ENCODE measurements at places on chromosomes 3 and 15.

DNA sequence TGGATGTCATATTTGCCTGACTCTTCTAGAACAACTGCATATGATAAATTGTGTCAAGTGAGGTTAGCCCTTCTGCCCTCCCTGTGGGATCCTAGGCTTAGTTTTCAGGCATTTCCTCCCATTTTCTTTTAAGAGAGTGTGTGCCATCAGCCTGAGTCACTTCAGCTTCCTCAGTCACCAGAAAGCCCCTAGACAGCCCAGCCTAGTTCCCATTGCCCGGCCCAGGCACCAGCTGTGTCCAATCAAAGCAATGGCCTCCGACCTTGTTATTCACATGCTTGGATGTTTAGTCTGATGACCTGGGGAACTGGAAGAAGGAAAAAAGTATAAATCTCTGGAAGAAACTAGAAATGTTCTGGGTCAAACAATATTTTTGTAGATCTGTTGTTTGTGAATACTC lies 221.9 kb upstream of the LRIG1 start:
- no peak for DNase-seq

GRCh38 chr3:46926871-46927717 lies 49.5 kb downstream of the CCDC12 start:
- no peak for DNase-seq

DNA sequence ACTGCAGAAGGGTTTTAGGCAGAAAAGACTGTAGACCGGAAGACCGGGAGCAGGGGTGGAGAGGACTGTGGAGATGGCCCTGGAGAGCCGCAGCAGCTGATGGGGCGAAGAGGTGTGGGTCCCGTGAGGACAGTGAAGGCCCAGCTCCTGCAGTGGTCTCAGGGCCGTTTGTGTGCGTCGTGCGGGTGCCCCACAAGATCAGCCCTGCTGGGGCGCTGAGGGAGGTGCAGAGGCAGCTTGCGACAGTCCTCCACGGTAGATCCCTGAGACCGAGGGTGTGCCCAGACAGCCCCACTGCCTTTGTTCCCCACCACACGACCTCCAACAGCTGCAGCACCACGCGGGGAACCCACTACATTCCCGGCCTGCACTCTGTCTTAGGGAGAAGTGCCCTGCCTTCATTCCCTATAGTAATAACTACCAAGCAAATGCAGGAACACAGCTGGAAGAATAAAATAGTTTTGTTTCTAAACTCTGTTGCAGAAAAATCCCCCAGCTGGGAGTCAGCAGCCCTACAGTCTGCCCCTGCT lies 19.0 kb upstream of the CRABP1 start:
- DNase-seq: no peak

DNA sequence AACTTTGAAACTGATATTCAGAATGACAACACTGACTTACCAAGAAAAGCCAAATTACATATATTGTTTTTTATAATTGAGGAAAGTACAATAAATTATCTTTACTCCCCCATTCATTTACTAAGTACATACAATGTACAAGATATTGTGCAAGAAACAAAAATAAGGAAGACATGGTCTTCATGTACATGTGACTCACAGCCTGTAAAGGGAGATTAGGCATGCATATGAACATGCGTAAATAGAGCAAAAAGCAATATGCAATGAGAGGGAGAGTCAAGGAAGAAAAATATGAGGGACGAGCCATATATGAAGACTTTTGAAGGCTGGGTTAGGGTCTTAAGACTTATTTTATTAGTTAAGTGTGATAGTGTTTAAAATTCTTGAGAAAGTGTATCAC lies 258.4 kb downstream of the GBE1 start:
- no peak for DNase-seq

- DNase-seq: peak; percentile 80
Measured at GRCh38 chr15:78108300-78109084, 16.1 kb downstream of the SH2D7 start.

GRCh38 chr3:9207116-9207763 lies 42.2 kb downstream of the SRGAP3 start:
- no peak for DNase-seq

GRCh38 chr15:77904436-77904821 lies 173.1 kb downstream of the TBC1D2B start:
- DNase-seq: no peak

- DNase-seq: no peak
Measured at GRCh38 chr15:66877477-66878271, 175.6 kb downstream of the SMAD6 start.

GRCh38 chr15:80645494-80646065 lies 49.5 kb upstream of the ABHD17C start:
- no peak for DNase-seq

- no peak for DNase-seq
Measured at GRCh38 chr3:10367506-10367905, 46.6 kb upstream of the SEC13 start.

DNA sequence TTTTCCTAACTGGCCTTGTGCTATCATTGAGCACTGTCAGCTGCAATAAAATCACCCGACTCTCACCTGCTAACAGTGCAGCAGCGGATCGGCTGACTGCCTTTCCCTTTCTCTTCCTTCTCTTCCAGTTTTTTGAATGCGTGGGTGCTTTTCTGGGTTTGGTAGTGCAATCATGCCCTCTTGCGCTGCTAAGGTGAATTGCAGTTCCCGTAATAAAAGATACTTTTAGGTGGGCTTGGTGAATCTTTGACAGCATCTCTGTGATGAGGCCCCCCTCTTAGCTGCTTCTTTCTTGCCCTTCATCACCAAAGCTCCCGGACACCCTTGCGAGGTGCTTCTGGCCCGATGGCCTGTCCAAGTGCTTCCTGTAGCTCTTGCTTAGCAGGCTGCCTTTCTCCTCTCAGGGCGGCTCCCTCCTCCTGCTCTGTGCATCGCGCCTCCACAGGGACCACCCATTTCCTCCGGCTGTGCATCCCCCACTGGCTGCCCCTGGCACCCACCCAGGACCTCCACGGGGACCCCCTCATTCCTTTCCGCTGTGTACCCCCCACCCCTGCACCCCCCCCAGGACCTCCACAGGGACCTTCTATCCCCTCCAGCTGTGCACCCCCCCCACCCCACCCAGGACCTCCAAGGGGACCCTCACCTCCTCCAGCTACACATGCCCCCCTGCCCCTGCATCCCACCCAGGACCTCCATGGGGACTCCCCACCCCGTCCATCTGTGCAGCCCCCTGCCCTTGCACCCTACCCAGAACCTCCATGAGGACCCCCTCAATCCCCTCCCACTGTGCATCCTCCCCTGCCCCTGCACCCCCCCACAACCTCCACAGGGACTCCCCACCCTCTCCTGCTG lies 50.8 kb upstream of the RPL32 start:
- DNase-seq: peak; percentile 15

DNA sequence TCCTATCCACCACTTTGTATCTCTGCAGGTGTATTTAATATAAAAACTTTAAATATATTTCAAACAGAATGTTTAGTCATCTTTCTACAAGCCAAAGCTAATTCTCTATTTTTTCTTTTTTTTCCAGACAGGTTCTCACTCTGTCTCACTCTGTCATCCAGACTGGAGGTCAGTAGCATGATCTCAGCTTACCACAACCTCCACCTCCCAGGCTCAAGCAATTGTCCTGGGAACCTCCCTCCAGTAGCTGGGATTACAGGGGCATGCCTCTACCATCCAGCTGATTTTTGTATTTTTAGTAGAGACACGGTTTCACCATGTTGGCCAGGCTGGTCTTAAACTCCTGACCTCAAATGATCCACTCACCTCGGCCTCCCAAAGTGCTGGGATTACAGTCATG lies 202.6 kb downstream of the VGLL3 start:
- DNase-seq: no peak

DNA sequence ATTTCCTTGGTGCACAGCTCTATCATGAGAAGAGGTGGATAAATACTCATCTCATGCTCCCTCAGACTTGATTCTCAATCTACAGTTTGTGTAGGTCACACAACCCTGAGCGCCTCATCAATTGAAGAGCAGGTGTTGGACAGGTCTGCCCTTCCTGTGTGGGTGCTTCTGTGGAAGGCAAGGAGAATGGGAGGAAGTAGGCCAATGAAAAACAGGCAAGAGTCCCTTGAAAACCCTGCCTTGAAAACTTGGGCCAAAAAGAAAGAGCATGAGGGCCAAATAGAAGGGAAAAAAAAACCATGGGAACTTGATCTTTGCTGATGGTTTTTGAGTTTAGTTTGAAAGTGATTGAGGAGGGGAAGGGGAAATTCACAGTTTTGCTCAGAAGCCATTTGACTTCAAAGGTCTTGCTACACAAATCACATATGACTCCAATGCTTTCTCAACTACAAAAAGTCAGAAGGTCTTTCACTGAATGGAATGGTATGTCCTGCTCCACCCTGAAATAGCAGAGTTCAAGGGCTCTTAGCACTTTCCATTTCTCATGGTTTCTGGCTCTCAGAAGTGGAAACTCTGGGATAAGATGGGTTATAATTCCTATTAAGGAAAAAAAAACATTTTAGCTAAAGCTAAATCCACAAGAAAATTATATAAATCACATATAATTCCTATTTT lies 37.2 kb upstream of the TM4SF1 start:
- no peak for DNase-seq

- DNase-seq: no peak
Measured at GRCh38 chr3:127851899-127852298, 29.6 kb upstream of the MGLL start.

DNA sequence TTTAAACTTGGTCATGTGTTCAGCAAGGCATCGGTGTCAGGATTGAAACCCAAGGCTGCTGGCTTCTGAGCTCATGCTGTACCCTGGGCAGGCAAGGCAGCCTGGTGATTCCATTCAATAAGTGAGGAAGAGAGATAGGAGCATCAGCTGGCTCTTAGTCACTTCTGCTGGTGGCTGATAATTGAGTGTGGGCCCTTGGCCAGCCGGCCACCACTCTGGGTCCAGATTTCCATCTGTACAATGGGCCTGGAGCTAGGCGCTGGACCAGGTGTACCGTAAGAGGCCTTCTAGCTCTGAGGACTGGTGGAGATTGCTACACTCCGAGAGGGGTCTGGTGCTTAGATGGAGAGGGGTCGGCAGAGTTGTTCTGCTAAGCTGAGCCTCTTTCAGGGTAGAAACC lies 4.3 kb downstream of the CD276 start:
- no peak for DNase-seq

- no peak for DNase-seq
Measured at GRCh38 chr15:51094606-51095569, at the start of gene TNFAIP8L3. TSS of gene TNFAIP8L3 (minus strand) at chr15:51094906. CDS start at chr15:51094595, 311 bp downstream.

DNA sequence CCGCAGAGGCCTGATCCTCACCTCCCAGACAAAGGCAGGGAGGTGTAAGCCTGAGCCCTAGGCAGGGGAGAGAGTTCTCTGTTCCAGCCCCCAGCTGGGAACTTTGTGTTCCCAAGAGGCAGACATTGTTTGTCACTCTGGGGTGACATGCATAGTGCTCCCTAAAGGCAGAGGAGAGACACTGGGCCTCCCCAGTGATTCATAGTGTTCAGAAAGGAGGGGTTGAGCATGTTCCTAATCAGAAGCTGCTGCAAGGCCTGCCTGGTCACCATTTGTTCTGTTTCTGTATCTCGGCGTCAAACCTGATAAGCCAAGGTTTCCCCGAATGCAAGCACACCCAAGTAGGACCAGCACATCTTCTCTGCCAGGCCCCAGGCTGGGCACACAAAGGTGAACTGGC lies 24.0 kb upstream of the SLC6A6 start:
- DNase-seq: no peak

DNA sequence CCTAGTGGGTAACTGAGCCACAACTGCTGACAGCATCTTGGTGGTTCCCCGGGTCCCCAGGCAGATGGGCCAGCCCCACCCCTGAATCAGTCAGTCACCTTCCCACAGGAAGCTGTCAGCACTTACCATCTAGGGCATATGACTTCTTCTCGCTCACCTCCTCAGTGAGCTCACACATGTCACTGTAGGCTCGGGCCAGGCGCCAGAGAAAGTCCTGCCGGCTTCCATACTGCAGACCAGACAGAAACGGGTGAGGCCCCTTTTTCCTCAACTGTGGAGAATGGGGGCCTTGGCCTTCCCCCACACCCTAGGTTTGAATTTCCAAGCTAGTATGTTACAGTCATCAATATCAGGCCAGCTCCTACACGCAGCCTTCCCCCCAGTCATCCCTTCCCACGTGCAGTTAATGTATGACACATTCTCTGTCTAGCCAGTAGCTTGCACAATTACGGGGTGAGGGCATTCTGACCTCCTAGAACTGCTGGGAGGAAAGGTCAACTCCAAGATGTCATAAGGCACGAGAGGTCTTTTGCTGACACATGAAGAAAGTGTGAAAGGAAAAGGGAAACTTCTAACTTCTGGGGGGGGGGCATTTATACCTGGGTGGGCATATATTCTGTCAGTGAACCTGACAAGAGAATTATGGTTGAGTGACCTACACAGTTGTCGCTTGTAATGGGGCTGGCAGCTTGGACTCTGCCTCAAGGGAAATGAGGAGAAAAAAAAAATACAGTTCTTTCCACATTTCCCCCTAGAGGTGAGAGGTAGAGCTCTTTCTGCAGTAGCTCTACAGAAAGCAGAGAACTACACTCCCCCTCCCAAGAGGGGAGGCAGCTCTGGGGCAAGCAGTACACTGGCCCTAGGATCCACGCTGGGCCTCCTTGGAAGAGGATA lies 10.9 kb downstream of the RMDN3 start:
- DNase-seq: no peak

GRCh38 chr3:146134348-146135117 lies 26.5 kb downstream of the PLOD2 start:
- DNase-seq: no peak

DNA sequence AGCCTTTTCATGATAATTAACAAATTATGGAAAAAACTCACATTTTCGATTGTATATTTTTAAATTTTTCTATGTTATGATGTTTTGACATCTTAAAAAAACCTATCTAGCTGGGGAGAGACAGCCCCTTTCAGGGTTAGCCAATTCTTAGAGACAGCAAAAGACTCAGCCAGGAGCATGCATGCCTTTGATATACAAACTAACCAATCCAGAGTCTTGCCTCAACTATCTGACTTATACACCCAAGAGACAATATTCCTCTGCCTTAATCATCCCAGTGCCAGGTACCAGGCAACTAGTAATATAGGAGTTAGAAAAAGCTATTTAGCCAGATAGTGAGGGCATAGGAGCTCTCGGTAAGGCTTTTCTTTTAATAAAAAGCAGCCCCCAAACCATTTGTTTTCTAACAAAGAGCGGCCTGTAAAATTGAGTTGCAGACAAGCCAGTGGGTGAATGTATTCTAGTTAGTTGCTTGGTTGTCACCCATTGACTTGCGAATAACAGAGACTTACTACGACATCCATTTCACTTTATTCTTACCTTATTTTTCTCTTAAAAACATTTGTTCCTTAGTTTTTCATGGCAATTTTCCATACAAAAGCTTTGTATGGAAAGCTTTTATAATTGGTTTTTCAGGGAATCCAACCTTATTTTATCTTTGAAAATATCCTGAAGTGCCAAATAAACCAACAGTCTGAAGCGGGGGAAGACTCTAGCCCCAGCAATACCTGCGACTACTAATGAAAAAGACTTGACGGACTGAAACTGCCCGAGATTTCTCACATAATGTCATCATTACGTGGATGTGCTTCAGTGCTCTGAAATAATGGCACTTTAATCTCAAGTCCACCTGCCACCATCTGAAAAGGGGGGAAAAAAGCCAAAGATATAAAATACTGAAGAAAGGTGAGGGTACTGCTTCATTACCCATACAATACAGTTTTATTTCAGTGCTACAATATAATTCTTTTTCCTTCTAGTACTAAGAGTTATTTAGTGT lies 64.6 kb upstream of the ATP2C1 start:
- no peak for DNase-seq

All from activated naive CD4-positive, alpha-beta T cell (primary cell).